Activated B cell treated with CpG ODN at 0.5 μM for 24 hours (primary cell): ENCODE measurements at places on chromosomes 7 and 10. TPM values are rescaled to one million over a fixed set of nuclear protein-coding genes. Genes with fewer than 3 reads are reported as not detected.

HTR7 gene
- not detected in 2 replicates for total RNA-seq

UBE2D1 gene
- 13.3 and 15.0 TPM in 2 replicates for total RNA-seq

LMTK2 gene
- 9.6 and 10.4 TPM in 2 replicates for total RNA-seq

CRTAC1 gene
- total RNA-seq = not detected in 2 replicates

CUL2 gene
- total RNA-seq = 32.7 and 33.7 TPM in 2 replicates

TAS2R16 gene
- not detected in 2 replicates for total RNA-seq

CLEC5A gene
- 0.20 and 0.35 TPM in 2 replicates for total RNA-seq

SPDYE1 gene
- not detected in 2 replicates for total RNA-seq

RTKN2 gene
- 0.09 and 0.17 TPM in 2 replicates for total RNA-seq

MGAM2 gene
- not detected in 2 replicates for total RNA-seq

KIAA1549 gene
- 0.42 and 0.46 TPM in 2 replicates for total RNA-seq

STK17A gene
- total RNA-seq = 67.1 and 68.6 TPM in 2 replicates

ZNF277 gene
- 12.6 and 13.1 TPM in 2 replicates for total RNA-seq

PRSS37 gene
- total RNA-seq = not detected in 2 replicates

MRLN gene
- not detected in 2 replicates for total RNA-seq

MYPN gene
- not detected in 2 replicates for total RNA-seq

HKDC1 gene
- total RNA-seq = not detected in 2 replicates

PTF1A gene
- not detected in 2 replicates for total RNA-seq

NT5C2 gene
- 53.3 and 60.4 TPM in 2 replicates for total RNA-seq

GIMAP7 gene
- 0.39 TPM in 1 of 2 replicates, not detected in the other for total RNA-seq

EPO gene
- not detected in 2 replicates for total RNA-seq
